ENCODE measurements at places on chromosomes 2 and 18. TPM values are rescaled to one million over a fixed set of nuclear protein-coding genes. Genes with fewer than 3 reads are reported as not detected.

GRCh38 chr18:10526561-10526949 is 728 bp downstream of the NAPG start:
- no peak for DNase-seq

DNA sequence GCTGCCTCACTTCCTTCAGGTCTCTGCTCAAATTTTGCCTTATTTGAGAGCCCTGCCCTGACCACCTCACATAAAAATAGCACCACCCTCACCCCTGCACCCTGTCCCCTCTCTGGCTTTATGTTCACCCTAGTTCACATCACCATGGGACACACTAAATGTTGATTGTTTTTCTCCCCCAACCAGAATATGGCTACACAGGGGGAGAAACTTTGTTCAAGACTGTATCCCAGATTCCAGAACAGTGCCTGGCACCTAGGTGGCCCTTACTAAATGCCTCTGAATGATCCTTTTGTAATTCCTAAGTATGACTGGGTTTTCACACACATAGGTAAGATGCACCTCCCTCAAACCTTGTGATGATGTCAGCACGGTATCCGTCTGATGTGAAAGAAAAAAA is 28.4 kb upstream of the CATIP start:
- no peak for DNase-seq

AFF3 gene
- 26.4 TPM for total RNA-seq

CCDC85A gene
- 3.1 TPM for total RNA-seq

DNA sequence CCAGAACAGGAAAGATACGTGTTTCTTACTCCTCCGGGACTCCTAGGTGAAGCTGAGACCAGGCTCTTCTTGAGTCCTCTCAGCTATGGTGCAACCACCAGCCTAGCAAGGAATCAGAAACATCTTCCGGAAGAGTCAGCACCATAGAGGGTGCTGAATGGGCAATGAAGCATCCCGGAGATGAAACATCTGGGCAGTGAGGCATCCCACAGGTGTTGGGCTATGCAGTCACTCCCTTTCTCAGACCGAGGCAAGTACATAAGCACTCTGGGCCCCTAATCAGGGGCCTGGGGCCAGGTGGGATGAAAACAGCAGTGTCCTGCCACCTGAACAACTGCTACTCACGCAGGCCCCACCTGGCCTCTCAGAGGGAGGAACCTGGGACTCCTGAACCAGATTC is 1.4 kb upstream of the CAPN10 start:
- DNase-seq: peak; percentile 50

DNA sequence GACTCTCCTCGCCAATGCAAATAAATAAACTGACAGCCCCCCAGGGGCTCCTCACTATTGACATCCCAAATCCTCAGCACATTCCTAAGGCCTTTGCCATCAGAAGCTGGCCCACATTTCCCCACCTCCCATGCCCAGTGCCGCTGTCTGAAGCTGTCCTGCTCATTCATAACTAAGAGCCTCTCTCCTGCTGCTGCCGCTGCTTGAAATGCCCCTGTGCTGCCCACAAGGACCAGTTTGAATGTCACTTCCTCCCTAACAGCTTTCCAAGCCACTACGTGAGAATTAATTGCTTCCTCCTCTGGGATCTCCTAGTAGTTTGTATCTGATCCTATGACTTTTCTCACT is 151.6 kb upstream of the CAPN13 start:
- no peak for DNase-seq

- peak; percentile 85 for DNase-seq
Observed at GRCh38 chr2:216555274-216555673, 56.6 kb downstream of the RPL37A start.

UNC80 gene
- not detected for total RNA-seq

GRCh38 chr2:173355866-173356508 is 1.3 kb downstream of the CDCA7 start:
- no peak for DNase-seq

DNA sequence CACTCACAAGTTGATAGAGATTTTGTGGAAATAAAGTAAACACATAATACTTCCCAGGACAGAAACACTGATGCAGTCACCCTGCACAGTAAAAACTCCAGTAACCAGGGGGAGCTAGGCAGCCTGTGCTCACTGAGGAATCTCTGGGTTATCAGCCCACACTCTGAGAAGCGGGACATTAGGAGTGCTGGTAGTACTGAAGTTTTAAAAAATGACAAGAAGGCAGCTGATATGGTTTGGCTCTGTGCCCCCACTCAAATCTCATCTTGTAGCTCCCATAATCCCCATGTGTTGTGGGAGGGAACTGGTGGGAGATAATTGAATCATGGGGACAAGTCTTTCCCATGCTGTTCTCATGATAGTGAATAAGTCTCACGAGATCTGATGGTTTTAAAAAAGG is 31.4 kb downstream of the KCTD1 start:
- DNase-seq: no peak

CD8B gene
- total RNA-seq: 0.37 TPM

DNAH7 gene
- 1.4 TPM for total RNA-seq

GRCh38 chr2:224948859-224949258 is 93.4 kb downstream of the DOCK10 start:
- DNase-seq: no peak

GRCh38 chr2:9617296-9617695 is 13.5 kb downstream of the YWHAQ start:
- DNase-seq: no peak

IL1F10 gene
- total RNA-seq: not detected

- no peak for DNase-seq
Observed at GRCh38 chr2:74893332-74893731, 59.4 kb downstream of the HK2 start.

GRCh38 chr2:240288087-240288521 is 147.4 kb upstream of the GPC1 start:
- no peak for DNase-seq

CGREF1 gene
- 27.8 TPM for total RNA-seq

ACTG2 gene
- total RNA-seq: 2,422 TPM

- no peak for DNase-seq
Observed at GRCh38 chr2:191382801-191383200, 137.6 kb downstream of the MYO1B start.

ARHGAP15 gene
- total RNA-seq: 12.0 TPM

IL36G gene
- total RNA-seq: not detected

GRCh38 chr18:62982600-62983251 is 267.4 kb downstream of the PHLPP1 start:
- DNase-seq: no peak

DNA sequence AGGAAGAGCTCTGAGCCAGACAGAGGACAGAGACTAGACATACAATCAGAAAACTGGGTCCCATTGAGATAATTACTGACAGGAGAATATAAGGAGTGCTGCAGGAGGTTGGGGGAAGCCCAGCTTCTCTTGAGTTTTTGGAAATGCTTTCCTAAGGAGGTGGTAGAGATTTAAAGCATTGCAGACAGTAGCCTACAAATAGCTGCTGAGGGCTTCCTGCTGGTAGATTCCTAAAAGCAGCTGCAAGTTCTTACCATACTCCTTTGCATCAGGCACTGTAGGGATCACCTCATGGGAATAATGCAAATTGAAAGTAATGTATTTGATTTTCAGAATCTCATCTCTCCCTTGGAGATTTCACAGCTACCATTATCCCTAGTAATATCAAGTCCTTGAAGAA is 902.6 kb upstream of the GCFC2 start:
- DNase-seq: no peak

DNA sequence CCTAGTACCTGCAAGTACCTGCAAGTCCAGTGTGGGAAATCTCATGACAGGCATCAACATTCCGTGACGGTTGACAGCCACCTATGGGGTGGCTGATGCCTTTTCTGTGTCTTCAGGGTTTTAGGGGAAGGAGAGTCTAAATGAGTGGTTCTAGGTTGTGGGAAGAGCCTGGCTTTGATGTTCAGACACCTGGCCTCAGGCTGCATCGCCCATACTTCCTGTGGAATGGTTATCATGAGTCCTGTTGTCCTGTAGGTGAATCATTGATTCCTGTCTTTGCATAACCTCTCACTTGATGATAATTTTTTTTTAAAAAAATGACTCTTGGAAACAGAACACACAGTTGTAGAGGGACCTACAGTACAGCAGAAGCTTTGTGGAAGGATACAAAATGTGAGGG is 108.9 kb downstream of the NEDD4L start:
- DNase-seq: no peak

KCNG2 gene
- total RNA-seq: 0.38 TPM

GRCh38 chr2:26558271-26559043 is 80.5 kb upstream of the OTOF start:
- peak; percentile 72 for DNase-seq

DNA sequence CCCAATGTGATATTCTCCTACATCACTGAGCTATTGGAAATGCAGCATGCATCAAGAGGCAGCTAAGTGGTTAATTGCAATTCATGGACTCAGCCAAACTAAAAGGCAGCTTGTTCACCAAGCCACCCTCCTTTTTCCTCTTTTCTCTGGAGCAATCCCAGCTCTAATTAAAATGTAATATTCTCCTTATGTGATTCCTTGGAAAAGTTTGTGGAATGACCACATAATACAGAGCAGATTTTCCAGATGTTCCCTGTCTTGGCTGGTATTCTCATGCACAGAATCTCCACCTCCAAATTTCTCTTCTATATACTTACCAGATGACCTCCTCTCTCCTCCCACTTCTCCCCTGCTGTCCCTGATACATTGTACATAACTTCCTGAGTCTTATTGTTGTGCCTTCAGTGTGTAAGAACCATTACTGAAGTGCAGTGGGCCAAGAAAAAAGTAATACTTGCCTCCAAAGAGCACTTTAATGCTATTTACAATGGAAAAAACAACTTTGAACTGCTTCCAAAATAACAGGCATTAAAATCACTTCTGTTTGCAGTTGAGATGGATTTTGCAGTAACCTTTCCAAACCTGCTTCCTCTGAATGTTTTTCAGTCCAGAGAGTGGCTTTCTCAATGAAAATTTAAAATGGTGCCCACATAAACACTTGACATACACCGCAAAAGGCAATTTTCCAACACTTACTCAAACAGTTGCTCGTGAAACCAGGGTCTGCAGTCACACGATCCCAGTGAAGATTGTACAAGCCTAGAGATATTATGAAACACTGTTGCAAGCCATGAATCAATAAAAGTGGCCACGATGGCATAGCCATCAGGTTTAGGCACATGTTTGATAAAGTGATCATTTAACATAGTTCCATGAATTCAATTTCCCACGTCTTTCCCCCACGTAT is 258.0 kb downstream of the MTX2 start:
- DNase-seq: no peak

- DNase-seq: no peak
Observed at GRCh38 chr2:233832414-233832813, 21.9 kb downstream of the HJURP start.

DNA sequence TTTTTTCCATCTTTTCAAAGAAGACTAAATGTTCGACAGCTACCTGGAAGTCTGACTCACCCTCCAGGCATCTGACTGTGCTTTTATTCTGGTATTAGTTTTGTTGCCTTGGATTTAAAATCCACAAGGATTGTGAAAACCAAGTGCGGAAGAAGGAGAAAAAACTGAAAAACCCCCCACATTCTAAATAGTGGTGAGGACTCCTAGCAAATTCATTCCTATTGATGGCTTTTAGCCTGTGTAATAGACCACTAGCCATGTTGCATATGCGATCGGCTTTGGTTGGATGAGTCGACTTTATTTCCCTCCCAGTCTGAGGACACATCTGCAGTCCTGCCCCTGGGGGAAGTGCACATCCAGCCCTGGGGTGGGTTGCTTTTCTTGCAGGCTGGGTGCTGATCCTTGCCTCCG is 16.9 kb downstream of the LDLRAD4 start:
- DNase-seq: no peak

APCDD1 gene
- total RNA-seq: 38.5 TPM

ADAM23 gene
- 4.7 TPM for total RNA-seq

TMEM150A gene
- 18.5 TPM for total RNA-seq

- no peak for DNase-seq
Observed at GRCh38 chr2:70046534-70046933, 40.7 kb upstream of the PCBP1 start.
